ENCODE measurements at places on chromosomes 2 and 18. TPM values are rescaled to one million over a fixed set of nuclear protein-coding genes. Genes with fewer than 3 reads are reported as not detected.

The CRYGD gene
- total RNA-seq: not detected

The KCNE4 gene
- total RNA-seq: 0.61 TPM

The LYG1 gene
- 1.4 TPM for total RNA-seq

The UGGT1 gene
- total RNA-seq: 45.9 TPM

The GPBAR1 gene
- total RNA-seq: 2.6 TPM

The APCDD1 gene
- total RNA-seq: 27.6 TPM

The CABYR gene
- total RNA-seq: 1.1 TPM

The PCARE gene
- 0.55 TPM for total RNA-seq

DNA sequence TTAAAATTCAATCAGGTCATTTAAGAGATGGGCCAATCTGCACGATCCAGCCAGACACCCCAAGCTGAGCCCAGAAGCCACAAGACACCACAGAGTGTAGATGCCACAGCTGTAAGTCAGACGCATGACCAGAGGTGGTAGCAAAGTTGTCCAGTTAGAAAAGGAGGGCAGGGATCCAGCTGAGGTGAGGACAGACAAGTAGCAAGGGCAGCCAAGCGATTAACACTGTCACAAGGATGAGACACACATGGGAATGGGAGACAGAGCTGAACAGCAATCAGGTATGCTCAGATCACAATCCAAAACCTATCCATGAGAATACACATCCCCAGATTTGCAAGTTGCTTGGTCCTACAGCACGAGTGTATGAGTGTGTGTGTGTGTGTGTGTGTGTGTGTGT is 143.4 kb upstream of the STK17B start:
- DNase-seq: no peak

- no peak for DNase-seq
Measured at GRCh38 chr2:44839771-44840502, 101.6 kb upstream of the SIX3 start.

DNA sequence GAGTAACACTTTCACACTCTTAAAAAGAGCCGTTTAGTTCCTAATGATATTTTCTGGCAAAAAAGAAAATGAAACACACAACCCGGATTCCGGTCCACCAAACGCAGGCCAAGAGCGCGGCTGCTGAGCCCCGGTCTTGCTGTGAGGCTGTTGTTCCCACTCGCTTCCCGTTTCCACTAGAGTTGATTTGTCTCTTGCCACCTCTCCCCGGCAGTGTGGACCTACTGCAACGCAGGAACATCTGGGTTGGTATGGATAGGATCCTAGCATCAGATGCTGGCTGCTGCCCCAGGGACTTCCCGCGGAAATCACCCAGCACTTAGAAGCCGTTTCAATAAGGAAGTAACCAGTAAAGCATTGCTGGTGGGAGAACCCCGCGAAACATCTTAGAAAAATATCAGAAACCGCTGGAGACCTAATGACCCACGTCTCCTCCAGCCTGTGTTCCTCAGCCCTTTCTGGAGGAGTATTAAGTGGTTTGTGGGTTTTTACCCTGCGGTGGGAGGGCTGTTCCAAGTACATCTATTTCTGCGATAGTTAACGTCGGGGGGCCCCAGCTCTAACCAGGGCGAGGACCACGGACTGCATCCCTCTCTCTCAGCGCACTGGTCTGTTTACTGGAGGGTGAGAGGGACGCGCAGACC is 939 bp downstream of the DOCK10 start:
- peak; percentile 69 for DNase-seq

- DNase-seq: no peak
Measured at GRCh38 chr18:2910751-2911425, 64.1 kb downstream of the EMILIN2 start.

DNA sequence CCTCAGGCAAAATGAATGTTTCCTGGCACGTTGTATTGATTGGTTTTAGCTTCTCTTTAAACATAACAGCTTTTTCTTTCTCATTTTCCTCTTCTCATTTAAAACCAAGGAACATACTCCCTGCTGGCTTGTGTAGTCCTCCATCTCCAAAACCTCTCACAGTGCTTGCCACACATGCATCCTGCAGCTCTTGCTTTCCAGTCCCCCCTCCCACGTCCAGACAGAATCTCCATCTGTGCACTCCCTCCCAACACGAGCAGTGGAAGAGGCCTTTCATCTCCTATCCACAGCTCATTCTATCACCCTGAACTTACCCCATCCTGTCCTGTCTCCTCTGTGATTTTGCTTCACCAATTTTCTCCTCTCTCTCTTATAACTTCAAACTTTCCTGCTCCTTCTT is 99.6 kb upstream of the THSD7B start:
- DNase-seq: no peak

DNA sequence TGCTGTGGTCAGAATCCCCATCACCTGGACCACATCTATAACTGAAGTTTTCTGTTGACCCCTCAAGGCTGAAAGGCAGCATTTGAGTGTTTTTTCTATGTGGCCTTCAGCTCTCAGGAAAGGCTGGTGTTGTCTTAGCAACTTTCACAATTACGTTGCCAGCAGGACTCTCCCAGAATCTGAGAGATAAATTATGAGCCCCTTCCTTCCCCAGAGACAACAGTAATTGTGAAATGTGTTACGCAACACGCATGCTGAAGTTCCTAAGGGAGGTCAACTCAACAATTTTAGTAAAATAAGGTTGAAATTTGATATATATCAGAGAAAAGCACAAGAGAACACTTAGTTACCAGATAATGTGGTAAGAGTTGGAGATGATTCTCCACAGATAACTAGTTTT is 216.5 kb upstream of the SLC8A1 start:
- no peak for DNase-seq

- peak; percentile 90 for DNase-seq
Measured at GRCh38 chr2:61763605-61764034, 90.2 kb downstream of the FAM161A start.

- DNase-seq: no peak
Measured at GRCh38 chr18:24234330-24234729, 95.5 kb downstream of the CABYR start.

GRCh38 chr18:13500227-13500865 is 226.0 kb downstream of the FAM210A start:
- DNase-seq: no peak

DNA sequence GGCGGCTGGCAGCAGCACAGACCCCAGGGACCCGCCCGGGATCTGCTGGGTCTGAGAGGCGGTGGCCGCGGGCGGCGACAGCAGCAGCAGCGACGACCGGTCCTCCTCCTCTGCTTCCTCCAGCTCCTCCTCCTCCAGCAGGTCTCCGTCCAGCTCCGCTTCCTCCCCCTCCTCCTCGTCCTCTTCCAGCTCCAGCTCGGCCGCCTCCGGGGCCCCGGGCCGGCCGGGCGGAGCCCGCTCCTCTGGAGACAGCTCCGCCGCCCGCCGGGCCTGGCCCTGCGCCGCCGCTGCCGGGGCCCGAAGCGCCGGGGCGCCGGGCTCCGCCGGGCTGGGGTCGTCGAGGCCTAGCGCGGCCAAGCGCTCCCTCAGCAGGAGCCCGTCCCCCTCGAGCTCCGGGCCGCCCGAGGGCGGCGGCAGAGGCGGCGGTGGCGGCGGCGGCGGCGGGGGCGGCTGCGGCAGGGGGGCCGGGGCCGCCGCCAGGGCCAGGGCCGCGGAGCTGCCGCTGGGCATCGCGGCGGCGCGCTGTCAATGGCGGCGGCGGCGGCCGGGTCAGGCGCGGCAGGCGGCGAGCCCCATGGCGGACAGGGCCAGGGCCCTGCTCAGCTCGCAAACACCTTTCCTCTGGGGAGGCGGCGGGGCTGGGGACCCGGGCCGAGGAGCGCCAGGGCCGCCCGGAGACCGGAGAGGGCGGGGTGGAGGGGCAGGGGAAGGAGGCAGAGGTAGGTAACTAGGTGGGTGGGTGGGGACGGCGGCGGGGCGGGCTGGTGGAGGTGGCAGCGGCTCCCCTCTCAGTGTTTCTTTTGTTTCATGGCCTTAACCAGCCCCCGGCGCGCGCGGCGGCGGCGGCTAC is 445 bp downstream of the MEX3C start:
- peak; percentile 82 for DNase-seq

GRCh38 chr2:226795281-226796011 is 4.2 kb downstream of the IRS1 start:
- peak; percentile 67 for DNase-seq

DNA sequence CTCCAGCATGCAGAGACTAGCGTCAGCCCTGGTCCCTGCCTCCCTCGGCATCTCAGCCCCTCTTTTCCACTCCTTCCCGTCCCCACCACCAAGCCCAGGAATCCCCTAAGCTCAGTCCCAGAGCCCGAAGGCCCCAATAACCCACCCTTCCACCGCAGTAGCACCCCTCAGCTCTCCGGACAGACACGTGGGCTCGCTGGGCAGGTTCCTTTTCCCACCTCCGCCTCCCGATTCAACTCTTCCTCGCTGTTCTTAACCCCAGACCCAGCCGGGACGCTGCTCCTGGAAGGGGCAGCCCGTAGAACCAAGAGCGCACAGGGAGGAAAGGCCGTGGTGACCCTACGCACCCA is 1.4 kb downstream of the IHH start:
- no peak for DNase-seq

DNA sequence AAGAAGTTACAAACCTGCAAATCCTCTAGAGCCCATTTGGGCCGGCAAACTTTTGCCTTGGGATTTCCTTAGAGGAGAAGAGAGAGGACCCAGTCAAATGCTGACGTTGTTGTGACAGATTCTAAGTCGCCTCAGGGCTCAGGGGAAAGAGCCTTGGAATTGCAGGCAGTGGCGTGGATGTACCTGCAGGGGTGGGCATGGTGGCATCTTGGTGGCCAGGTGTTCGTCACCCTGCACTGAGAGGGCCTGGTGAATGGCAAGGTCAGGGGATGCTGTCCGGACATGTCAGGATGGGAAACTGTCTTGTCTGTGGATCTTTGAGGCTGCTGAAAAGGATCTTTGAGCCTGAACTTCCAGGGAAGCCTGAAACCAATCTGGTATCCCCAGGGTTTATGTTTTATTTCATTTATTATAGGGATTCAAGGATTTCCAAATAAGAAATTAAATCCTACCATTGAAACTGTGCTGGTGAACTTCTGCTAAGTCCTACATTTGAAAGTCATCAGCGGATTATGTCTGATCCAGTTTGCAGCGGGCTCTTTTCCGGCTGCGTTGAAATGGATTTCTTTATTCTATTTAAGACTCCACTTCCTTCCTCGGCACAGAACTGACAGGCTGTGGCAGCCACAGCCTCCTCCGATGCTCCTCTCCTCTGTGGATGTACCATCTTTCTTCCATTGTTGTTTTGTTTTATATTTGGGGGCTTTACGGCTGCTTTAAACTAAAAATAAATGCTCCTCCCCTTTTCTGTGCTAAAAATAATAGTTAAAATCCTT is 207.6 kb downstream of the AGAP1 start:
- no peak for DNase-seq

- no peak for DNase-seq
Measured at GRCh38 chr18:60469387-60470100, 97.0 kb upstream of the MC4R start.

DNA sequence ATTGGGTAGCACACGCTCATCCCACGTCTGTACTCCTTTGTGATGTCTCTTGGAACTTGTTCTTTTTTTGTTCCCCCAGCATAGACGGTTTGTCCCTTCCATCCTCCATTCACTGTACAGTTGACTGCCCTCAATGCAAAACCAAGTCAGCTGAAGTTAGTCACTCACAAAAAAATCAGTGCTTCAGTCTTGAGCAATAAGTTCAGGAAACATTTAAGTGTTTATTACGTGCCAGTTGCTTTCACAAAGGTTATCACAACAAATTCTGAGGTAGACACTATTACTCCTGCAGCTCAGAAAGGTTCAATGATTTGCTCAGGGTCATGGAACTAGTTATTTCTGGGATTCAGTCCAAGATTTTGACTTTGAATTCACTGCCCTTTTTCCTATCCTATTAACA is 102.2 kb downstream of the PDE1A start:
- no peak for DNase-seq

- DNase-seq: no peak
Measured at GRCh38 chr2:36770542-36771287, 74.2 kb downstream of the VIT start.

GRCh38 chr2:181252262-181253148 is 204.7 kb upstream of the ITGA4 start:
- no peak for DNase-seq

DNA sequence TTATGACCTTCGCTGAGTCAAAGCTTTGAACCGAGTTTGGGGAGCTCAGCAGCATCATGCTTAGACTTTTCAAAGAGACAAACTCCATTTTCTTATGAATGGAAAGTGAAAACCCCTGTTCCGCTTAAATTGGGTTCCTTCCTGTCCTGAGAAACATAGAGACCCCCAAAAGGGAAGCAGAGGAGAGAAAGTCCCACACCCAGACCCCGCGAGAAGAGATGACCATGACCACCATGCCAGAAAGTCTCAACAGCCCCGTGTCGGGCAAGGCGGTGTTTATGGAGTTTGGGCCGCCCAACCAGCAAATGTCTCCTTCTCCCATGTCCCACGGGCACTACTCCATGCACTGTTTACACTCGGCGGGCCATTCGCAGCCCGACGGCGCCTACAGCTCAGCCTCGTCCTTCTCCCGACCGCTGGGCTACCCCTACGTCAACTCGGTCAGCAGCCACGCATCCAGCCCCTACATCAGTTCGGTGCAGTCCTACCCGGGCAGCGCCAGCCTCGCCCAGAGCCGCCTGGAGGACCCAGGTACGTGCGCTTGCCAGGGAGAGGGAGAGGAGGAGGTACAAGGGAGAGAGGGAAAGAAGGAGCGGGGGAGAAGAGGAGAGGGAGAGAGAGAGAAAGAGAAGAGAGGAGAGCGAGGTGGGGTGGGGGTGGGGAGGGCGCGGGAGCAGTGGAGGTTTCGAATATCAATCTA is at the start of gene DLX1:
Gene DLX1 (plus strand): TSS at position 48 of the 700 bp plus-strand sequence. CDS start 171 bp downstream, at position 219.
- DNase-seq: no peak

DNA sequence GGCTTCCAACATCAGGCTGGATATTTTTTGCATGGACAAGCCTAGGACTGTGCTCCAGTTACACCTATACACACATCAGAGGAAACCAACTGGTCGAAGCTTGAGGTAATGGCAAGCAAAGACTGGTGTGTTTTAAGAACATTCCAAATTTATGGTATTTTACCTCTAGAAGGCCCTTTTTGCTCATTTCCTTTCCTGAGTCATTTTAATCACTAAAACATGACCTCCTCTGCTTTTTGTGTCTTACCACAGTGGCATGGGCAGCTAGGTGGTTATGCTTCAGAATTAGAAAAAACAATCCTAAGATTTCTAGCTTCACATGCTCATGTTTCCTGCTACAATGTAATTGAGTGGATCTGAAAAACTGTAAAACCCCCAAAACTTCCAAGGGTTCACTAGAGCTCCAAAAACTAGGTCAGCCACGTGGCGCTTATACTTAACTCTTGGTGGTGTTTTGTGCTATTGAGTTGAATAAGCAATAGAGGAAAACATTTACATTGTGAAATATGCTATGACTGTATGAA is 30.6 kb upstream of the CHRNA1 start:
- no peak for DNase-seq

Measured in upper lobe of right lung (tissue), 1 donor.